ENCODE measurements at places on chromosomes 11 and 22.

DNA sequence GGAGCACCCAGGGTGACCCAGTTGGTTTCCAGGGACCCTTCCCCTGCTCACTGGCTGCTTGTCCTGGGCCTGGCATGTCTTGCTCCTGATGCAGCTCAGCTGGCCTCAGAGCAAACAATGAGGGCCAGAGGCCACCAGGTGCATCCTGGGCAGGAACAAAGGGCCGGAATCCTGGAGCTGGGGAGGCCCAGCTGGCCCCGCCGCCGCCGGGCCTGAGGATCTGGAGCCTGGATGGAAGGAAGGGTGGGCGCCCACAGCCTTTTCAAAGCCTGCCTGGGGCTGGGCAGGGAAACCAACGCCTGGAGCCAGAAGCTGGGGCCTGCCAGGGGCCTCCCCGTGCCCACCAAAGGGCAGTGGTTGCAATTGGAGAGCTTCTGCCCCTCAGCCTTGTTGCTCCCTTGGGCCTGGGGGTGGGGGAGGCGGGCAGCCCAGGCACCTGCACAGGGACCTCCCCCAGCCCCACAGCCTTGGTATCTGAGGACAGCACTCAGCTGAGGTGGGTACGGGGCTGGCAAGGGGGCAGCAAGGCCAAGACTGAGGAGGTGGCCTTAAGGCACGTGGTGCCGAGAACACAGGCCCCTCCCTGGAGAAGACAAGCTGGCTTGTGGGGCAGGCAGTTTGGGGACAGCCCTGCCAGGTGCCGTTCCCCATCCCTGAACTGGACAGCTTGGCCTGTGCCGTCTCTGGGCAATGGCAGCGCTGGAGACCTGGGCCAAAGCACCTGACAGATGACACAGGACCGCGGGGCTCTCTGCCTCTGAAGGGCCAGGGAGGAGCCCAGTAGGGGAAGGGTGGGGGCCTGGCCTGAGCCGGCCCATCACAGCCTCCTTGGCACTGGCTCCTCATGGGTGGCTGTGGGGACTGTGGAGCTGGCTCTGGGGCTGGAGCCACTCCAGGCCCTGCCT, 7.1 kb upstream of the ADORA2A start:
- DNase-seq: no peak

GRCh38 chr11:66922551-66922950, 35.6 kb downstream of the PC start:
- DNase-seq: no peak

- no peak for DNase-seq
Measured at GRCh38 chr22:20993304-20994127, 8.4 kb downstream of the THAP7 start.

DNA sequence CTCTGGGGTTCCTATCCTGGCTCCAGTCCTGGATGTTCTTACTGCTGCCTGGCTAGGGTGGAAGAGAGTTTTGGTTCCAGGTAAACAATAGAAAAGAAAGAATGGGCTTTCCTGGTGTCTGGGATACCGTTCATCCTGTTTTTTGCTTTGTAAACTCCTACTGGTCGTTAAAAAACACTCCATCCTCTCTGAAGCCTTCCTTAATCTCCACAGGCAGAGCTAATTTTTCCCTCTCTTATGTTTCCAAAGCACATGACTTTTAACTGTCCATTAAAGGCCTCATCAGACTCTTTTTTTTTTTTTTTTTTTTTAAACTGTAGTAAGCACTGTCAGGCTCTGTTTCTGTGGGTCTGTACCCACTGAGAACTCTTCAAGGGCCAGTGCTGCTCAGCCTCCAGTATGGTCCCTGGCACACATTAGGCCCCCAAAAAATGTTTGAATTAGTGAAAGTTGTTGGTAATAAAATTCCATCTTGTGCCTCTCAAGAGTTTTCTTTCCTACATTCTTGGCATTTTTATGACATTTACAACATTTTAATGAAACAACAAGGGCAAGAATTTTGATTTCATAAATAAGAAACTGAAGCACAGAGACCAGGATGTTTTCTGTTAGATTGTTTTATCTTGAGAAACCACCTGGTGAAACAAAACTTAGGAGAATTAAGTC, 104.2 kb downstream of the TEAD1 start:
- DNase-seq: no peak

DNA sequence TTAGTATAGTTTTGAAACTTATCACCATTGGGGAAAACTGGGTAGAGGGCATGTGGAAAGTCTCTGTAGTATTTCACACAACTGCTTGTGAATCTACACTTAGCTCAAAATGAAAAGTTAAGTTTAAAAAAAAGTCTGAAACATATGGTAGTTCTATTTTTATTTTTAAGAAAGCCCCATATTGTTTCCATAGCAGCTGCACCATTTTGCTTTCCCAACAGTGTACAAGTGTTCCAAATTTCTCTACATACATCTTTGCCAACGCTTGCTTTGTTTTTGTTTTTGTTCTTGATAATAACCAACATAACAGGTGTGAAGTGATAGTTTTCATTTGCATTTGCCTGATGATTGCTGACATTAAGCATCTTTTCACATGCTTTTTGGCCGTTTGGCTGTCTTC, 445.2 kb downstream of the FAM181B start:
- DNase-seq: no peak

DNA sequence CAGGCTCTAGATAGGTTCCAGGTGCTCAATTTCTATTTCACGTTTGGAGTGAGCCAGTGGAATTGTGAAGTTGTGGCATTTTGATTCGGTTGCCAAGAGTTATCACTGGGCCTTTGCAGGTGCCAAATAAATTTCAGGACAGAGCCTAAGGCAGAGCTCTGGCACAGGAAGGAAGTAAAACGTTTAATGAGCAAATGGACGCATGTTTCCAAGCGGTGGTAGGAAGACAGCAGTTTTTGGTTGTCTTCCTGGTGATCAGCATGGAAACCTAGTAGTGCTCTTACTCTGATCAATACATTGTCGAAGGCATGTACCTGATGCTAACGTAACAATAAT, 452 bp downstream of the BIRC3 start:
- DNase-seq: no peak

- no peak for DNase-seq
Measured at GRCh38 chr22:28670161-28670560, 9.5 kb downstream of the TTC28 start.

GRCh38 chr11:99960536-99960935, 726.6 kb upstream of the ARHGAP42 start:
- no peak for DNase-seq

- no peak for DNase-seq
Measured at GRCh38 chr11:130668751-130669150, 220.3 kb downstream of the ADAMTS15 start.

- DNase-seq: no peak
Measured at GRCh38 chr11:74299015-74299414, 12.4 kb downstream of the P4HA3 start.

GRCh38 chr11:72524711-72525110, 90.4 kb upstream of the CLPB start:
- DNase-seq: no peak

GRCh38 chr11:69609351-69609750, 31.6 kb upstream of the CCND1 start:
- DNase-seq: no peak

DNA sequence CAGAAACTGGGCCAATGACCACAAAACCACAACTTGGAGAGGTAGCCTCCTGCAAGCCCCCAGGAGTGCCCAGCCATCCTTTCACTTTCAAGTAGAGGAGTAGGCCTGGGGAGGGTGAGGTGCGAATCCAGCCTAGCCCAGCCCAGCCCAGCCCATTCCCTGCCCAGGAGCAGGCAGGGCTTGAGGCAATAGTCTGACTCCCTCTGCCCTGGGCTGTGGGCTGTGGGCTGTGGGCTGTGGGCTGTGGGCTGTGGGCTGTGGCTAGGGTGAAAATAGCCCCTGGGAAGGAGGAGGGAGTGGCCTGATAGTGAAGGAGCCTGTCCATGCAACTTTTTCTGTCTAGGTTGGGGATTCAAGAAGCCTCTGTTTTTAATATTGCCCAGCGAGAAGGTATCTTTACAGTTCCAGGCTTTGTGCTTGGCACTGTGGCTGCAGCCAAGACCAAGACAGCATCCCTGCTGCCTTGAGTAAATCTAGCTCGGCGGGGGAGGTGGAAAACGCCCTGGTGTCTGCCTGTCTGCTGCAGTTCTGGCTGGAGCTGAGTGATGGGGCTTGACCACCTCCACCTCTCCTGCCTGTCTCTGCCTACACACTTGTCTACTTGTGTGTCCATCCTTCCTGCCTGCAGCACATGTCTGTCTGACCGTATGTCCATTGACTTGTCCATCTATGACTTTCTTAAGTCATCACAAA, 40.7 kb downstream of the LMO1 start:
- DNase-seq: no peak

DNA sequence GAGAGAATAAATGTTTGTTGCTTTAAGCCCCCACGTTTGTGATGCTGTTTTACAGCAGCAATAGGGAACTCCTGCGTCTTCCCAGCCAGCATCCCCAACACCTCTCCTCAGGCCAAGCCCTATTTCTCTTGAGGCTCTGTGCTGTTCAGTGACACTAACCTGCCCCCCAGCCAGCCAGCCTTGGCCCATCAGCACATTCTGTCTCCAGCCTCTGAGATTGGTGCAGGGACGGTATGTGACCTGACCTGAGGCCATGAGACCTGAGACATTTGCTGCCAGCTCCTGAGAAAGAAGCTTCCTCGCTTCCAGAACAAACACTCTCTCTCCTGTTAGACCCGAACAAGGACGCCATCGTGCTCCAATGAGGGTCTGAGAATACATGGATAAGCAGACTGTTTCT, 38.5 kb upstream of the SLC35C1 start:
- no peak for DNase-seq

GRCh38 chr11:37449146-37449545, 851.1 kb upstream of the RAG2 start:
- no peak for DNase-seq

GRCh38 chr22:17110791-17111550, 10.2 kb downstream of the TMEM121B start:
- no peak for DNase-seq

GRCh38 chr22:46679706-46680269, 58.3 kb downstream of the CERK start:
- no peak for DNase-seq

DNA sequence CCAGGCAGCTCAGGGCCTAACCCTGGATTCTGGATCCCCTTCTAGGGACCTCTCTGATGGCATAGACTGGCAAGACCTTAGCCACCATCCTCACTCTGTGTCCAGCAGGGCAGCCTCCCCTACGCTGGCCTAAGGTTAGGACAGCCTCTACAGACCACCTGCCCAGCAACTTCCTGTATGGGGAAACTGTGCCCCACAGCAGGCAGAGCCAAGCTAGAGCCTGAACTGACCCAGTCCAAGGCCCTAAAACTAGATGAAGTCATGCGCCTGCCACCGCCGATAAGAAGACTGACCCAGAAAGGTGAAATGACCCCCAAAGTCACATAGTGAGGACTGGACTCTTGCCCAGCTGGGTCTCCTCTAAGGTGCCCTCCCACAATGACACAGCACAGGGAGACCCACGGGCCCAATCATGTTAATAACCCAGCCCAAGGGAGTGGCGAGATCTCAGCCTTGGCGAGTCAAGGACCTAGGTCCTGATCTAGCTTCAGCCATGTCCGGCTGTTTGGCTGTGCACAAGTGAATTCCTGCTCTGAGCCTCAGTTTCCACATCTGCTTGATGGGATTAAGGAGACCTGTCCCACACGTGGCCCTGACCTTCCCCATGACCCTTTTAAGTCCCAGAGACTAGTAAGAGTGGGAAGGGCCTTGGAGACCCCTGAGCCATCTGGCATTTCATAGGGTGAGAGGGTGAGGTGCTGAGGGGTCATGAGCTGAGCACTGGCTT, 17.6 kb downstream of the STARD10 start:
- DNase-seq: no peak

DNA sequence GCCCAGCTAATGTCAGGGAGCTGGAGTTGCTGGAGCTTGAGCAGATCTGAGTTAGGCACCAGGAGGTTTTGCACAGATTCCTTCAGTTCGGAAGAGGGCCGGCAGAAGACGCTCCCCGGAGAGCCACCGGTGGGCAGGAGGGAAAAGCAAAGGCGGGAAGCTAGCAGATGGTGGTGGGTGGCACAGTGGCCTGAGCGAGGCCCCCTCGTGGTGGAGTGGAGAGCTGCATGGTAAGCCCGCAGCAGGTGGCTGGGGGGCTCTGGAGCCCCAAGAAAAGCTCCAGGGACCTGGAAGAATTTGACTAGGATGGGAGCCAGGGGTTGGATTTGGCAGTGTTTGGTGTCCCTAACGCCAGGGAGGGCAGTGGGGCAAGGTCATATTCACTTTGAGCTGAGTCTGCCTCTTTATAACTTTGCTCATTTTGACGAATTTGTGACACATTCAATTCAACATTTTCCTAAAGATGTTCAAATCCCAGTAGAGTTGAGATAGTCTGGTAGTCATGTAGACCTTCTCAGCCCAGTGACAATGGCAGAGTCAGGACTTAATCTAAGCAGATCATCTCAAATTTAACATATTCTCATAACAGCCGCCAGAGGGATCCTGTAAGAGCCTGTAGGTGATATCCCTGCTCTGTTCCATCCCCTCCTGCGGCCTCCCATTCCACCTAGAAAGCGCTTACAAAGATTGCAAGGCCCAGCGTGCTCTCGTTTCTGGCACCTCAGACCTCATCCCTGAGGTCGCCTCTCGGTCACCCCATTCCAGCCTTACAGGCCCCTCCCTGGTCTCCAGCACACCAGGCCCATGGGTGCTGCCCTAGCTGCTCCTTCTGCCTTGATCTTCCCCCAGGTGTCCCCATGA, 57.9 kb downstream of the TRIM29 start:
- DNase-seq: no peak

GRCh38 chr22:30212996-30213441, 33.5 kb downstream of the LIF start:
- no peak for DNase-seq

DNA sequence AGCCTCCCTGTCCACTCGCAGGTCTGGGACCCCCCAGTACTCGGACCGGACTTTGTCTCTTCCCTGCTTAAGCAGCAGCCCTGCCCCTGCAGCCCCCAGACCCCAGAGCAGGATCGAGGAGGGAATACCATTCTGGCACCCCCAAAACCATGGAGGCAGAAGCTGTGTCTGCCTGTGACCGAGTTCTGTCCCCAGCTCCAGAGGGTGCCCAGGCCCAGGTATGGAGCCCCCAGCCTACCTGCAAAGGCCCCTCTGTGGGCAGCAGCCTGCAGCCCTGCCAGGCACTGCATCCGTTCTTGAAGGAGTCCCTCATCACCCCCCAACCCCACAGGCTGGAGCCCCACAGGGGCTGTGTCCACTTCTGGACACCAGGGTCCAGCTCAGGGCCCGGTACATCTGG, 163.8 kb downstream of the BRD1 start:
- no peak for DNase-seq

- DNase-seq: no peak
Measured at GRCh38 chr22:19663286-19663815, 51.0 kb upstream of the SEPTIN5 start.

- no peak for DNase-seq
Measured at GRCh38 chr22:39520226-39521105, at the start of gene ATF4. Gene ATF4 (plus strand): TSS chr22:39520562. CDS start chr22:39521446, 884 bp downstream.

DNA sequence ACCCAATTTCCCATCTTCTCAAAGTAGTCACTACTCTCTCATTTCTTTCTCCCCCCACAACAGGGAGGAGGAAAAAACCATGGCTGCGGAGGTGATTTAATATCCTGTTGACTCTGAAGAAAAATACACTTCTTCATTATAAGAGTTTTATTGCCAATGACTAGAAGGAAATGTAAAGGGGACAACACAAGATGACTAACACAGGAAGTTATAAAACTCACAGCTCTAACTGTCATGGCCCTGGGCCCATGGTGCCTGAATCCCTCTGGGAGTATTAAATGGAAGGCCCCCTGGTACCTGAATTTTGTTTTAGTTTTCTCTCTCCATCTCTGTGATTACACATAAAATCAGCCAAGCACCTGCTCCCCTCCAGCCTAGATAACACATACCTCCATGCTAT, 352.8 kb upstream of the FAT3 start:
- DNase-seq: no peak

GRCh38 chr11:80700386-80700785, 1259.6 kb upstream of the TENM4 start:
- DNase-seq: no peak

- no peak for DNase-seq
Measured at GRCh38 chr22:44676441-44677352, 25.3 kb upstream of the PRR5 start.
